CD8-positive, alpha-beta memory T cell (primary cell): ENCODE measurements at places on chromosomes 3 and 15. TPM values are rescaled to one million over a fixed set of nuclear protein-coding genes. Genes with fewer than 3 reads are reported as not detected.

- no peaks in the 10 kb centered on the region for H3K27me3 ChIP-seq
- no peak overlapping the region for H3K27ac ChIP-seq
- no peak for DNase-seq
- no peak overlapping the region for H3K4me3 ChIP-seq
- H3K4me1 ChIP-seq = no peaks in the 10 kb centered on the region
Measured at GRCh38 chr3:37606472-37606871, 255.2 kb upstream of the CTDSPL start.

DNA sequence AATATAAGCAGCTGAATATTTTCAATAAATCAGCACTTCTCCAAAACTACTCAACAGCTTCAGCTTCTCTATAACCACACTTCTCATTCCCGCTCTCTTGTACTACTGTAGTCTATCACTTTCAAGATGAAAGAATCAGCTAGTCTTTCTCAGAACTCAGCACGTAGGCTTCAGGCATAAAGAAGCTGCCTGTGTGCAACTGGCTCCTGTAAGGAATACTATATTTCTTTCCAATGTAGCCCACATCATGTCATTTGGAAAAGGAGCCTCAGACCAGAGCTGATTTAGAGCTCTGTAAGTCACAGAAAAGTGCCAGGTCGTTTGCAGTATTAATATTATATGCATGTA, 62.3 kb downstream of the FMN1 start:
- no peak overlapping the region for H3K27ac ChIP-seq
- H3K4me3 ChIP-seq = no peak overlapping the region
- no peak for DNase-seq
- H3K36me3 ChIP-seq = no peaks in the 10 kb centered on the region
- H3K4me1 ChIP-seq = peaks cover 4% of the 10 kb centered on the region

Gene GP5
- 0.31 TPM for total RNA-seq

Gene SKOR1
- 0.16 TPM for total RNA-seq
